Activated T-helper 9 cell treated with anti-CD3 and anti-CD28 coated beads, Interleukin-2, amount 50 U/mL, for 16 hours (primary cell): ENCODE measurements at places on chromosomes 12 and 14.

DNA sequence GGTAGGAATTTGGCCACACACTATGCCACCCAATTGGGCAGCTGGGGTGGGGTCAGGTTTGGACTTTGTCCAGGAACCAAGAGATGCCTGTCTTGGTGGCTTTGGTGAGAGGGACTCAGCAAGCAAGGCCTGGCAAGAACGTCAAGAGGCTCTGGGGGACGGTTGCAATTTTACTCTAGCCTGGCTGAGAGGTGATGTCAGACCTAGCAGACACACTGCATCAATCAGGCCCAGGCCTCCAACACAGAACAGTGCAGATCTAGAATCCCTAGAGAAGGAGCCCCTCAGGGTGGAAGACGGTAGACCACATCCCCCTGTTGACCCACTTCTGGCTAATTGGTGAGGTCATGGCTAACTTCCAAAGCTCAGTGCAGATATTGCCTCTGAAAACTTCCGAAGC lies 1.6 kb upstream of the UNC119B start:
- DNase-seq: no peak

DNA sequence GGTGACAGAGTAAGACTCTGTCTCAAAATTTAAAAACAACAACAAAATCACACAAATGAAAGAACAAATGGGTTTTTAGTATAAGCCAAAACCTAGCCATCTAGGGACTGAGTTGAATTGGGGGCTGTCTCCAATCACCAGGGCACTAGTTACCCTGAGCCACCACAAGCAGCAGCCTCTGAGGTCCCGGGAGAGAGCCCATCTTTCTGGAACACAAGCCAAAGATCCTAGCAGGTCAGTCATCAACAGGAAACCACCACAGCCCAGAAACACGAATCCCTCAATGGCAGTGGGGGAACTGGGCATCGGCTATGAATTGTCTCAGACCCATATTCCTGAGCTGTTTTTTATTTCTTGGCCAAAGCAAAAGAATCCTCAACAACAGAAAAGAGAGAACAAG lies 75.3 kb downstream of the KDM2B start:
- no peak for DNase-seq

- DNase-seq: no peak
These were observed 6.7 kb upstream of the STON2 start for GRCh38 chr14:81406863-81407262.

- no peak for DNase-seq
These were observed 56.4 kb downstream of the TMCC3 start for GRCh38 chr12:94593822-94594442.

GRCh38 chr12:23431006-23431405 lies 518.5 kb downstream of the SOX5 start:
- DNase-seq: no peak

DNA sequence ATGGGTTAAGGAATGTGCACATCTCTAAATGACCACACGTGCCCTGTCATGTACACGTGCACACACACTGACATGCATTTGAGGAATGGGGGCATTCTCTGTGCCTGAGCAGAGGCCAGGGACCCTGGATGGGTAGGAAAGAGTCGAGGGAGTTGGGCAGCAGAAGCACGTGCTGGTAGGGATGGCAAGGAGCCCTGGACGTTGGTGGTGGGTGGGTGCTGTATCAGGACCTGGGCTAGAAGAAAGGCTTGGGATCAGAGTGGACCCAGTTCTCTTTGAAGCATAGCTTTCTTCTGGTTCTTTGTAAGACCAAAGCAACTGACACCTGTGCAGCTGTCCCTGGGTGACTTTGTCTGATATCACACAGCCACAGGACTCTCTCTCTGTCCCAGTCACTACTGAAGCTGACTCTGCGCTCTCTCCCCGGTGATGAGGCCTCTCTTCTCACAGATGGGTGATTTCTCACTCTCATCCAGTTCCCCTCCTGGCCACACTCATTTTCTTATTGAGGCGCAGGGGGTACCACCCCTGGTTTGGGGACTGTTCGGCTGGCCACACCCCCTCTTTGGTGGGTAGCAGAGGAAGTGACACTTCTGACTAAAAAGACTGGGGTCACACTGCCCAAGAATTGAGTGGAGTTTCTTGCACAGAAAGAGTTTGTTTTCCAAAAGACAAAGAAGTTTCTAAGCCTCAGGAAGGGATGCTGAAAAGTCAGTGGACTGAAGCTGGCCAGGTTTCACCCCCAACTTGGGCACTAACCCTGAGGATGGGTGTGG lies 171.7 kb upstream of the RTL1 start:
- no peak for DNase-seq

GRCh38 chr12:80291108-80291754 lies 152.8 kb upstream of the PTPRQ start:
- no peak for DNase-seq

DNA sequence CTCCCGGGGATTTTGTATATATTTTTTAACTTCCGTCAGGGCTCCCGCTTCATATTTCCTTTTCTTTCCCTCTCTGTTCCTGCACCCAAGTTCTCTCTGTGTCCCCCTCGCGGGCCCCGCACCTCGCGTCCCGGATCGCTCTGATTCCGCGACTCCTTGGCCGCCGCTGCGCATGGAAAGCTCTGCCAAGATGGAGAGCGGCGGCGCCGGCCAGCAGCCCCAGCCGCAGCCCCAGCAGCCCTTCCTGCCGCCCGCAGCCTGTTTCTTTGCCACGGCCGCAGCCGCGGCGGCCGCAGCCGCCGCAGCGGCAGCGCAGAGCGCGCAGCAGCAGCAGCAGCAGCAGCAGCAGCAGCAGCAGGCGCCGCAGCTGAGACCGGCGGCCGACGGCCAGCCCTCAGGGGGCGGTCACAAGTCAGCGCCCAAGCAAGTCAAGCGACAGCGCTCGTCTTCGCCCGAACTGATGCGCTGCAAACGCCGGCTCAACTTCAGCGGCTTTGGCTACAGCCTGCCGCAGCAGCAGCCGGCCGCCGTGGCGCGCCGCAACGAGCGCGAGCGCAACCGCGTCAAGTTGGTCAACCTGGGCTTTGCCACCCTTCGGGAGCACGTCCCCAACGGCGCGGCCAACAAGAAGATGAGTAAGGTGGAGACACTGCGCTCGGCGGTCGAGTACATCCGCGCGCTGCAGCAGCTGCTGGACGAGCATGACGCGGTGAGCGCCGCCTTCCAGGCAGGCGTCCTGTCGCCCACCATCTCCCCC lies 777 bp downstream of the ASCL1 start:
- no peak for DNase-seq
